AG08396 (cell line): ENCODE measurements at places on chromosomes 3 and 15.
A peak's percentile ranks its signal among the peaks of the same experiment; 100 is the strongest.

DNA sequence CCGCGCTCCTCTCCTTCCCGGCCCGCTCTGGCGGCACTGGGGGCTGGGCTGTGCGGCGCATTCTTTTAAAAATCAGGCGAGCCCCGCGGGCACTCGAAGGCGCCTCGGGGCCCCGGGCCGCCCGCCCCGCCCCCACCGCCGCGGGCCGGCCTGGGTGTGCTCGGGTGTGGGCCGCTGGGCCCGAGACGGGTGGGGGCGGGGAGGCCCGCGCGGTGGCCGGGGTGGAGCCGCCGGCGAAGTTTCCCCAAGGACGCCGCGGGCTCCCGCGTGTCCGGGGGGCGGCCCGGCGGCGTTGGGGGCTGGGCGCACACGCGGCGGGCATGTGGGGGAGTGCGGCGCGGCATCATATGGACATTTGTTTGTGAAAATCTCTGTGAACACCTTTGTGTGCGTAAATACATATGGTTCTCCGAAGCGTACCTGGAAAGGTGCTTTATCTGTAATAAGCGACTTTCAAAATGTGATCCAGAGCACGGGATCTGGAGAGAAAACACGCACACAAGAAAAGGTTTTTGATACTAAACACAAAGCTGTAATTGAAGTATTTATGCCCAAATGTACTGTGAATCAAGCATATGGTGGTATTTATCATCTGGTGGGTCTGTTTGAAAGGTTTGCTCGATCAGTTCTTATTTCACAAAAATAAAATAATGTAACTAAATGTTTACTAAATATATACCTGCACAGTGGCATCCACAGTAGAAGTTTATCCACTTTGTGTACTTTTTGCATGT, 612 bp upstream of the TBL1XR1 start:
- DNase-seq = peak; percentile 89

DNA sequence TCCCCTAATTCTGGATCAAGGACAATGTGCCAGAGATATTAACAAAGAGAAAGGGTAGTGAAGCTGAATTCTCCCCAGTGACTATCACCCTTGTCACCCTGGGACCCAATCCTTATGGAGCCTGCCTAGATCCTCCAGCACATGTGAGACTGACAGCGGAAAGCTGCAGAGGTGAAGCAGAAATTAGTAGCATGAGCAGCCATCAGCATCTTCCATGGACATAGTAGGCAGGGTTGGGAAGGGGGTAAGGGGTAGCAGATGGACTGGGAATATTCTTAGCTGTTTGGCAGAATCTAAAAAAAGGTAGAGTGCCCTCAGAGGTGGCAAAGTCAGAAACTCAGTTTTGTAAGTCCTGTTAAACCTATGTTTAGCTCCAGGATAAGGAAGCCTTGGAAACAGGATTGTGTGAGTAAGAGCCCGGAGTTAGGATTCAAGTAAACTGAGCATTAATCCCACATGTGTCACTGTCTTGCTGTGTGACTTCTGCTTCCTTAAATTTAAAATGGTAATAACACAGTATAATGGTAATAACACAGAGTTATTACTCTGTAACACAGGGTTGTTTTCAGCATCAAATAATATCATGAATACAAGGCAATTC, 14.5 kb downstream of the GOLIM4 start:
- DNase-seq = peak; percentile 18

DNA sequence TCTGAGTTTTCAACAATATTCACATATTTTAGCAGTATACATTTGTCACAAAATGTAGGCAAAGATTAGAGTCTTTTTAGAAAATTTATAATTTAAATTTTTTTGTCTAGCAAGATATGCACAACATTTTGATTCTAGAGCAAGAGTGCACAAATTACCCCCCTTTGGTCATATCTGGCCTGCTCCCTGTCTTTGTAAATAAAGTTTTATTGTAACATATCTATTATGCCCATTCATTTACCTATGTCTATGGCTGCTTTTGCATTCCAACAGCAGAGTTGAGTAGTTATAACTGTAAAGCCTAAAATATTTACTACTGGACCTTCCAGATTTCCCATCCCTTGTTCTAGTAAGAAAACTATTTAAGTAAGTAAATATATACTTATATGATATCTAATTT, 430.7 kb downstream of the EDEM1 start:
- no peak for DNase-seq

- DNase-seq = no peak
These were observed 198.8 kb downstream of the XXYLT1 start for GRCh38 chr3:195071916-195072820.

GRCh38 chr3:158896729-158897128, 94.9 kb downstream of the MFSD1 start:
- no peak for DNase-seq

DNA sequence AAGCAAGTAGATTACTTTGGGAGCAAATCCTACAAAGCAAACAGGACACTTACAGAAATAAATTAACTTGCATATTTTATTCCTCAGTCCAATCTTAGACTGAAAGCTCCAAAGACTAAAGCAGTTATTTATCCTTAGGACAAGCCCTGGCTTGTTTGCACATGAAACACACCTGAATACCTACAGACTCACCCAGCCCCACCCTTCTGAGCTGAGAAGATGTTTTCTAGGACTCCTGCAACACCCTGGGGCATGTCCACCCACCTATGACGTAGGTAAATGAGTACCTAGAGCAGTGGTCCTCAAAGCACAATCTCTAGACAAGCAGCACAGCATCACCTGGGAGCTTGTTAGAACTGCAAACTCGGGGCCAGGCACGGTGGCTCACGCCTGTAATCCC, 80.8 kb downstream of the ANXA2 start:
- no peak for DNase-seq

DNA sequence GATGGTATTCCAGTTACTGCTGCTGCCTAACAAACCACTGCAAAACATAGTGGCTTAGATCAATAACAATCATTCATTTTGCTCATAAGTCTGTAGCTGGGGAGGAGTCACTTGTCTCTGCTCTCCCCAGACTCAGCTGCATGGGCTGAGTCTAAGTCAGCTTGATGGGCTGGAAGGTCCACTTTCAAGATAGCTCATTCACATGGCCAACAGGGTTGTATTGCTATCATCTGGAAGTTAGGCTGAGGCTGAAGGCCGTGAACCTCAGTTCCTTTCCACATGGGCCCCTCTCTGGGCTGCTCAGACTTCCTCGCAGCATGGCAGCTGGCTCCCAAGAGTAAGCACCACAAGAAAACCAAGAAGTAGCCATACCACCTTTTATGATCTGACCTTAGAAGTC, 28.7 kb upstream of the BFSP2 start:
- DNase-seq = no peak

GRCh38 chr15:54810031-54810430, 386.7 kb downstream of the RSL24D1 start:
- DNase-seq = no peak

- no peak for DNase-seq
These were observed 34.7 kb upstream of the AGBL1 start for GRCh38 chr15:86044981-86045380.

DNA sequence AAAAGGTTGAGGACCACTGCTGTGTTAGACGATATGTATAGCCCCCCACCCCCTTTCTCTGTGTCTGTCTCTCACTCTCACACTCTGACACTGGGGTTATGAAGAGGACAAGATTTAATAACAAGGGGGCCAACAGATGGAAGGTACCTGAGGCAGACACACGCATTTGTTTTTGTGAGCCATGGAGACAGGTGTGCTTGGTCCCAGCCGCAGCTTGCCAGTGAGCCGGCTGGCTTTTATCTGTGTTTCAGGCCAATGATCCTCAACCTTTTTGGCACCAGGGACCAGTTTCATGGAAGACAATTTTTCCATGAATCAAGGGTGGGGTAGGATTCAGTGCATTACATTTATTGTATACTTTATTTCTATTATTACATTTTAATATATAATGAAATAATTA, 394.9 kb upstream of the RGMA start:
- DNase-seq = no peak

- DNase-seq = no peak
These were observed 4.7 kb upstream of the ITGA11 start for GRCh38 chr15:68436680-68437079.

- DNase-seq = no peak
These were observed 300.5 kb downstream of the ADAMTS17 start for GRCh38 chr15:100041127-100041828.

DNA sequence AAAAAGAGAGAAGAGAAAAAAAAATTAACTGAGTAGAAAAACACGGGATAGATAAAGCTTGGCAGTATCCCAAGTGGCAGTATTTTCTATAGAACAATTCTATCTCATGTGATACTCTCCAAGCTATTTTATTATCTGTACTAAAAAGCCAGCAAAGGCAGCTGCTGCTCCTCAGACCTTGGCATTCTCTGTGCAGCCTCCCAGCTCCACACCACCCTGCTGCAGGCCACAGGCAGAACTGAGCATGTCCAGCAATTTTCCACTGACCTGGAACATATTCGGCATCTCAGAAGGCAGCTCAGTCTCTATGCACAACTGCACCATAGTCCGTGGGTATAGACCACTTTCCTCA, 1161.4 kb downstream of the IGSF11 start:
- no peak for DNase-seq

- DNase-seq = no peak
These were observed 44.9 kb downstream of the ABHD5 start for GRCh38 chr3:43735618-43736017.

- no peak for DNase-seq
These were observed 44.6 kb upstream of the RASGRP1 start for GRCh38 chr15:38609097-38609738.

GRCh38 chr3:108610651-108611050, 21.1 kb downstream of the DZIP3 start:
- no peak for DNase-seq

GRCh38 chr3:128859630-128860029, 19.8 kb upstream of the ACAD9 start:
- DNase-seq = no peak

DNA sequence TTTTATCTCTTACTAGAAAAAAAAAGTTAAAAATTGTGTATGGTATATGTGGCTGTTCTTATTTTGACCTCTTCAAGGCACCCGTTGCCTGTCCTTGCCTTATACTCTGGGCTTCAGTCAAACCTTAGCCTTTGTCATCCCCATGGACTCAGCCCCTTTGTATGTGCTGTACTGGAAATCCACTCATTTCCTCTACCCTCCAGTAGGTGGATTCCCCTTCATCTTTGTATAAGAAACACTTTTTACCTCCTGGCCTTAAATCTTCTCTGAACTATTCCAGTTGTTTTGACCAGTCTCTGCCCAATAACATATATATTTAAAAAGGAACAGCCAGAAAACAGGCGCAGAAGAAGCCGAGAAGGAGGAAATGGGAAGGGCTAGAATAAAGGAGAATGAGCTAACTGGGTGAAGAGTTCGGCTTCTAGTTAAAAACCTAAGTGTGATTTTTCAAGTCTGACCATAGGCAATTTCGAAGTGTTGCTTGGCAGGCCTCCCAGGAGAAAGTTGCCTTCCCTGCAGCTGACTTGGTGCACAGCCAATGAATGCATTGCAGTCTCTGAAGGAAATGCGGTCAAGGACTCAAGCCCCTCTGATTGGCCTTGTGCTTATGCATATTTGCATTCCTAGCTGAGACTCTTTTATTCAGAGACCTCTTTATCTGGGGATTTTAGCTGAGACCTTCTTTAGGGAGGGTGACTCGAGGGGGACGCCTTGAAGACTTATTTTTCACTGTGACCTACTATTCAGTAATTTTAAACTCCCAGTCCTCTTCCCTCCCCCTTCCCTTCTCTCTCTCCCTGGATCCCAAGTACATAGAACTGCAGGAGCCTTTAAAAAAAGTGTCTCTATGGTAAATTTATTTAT, 277.4 kb downstream of the ROBO1 start:
- DNase-seq = peak; percentile 8

DNA sequence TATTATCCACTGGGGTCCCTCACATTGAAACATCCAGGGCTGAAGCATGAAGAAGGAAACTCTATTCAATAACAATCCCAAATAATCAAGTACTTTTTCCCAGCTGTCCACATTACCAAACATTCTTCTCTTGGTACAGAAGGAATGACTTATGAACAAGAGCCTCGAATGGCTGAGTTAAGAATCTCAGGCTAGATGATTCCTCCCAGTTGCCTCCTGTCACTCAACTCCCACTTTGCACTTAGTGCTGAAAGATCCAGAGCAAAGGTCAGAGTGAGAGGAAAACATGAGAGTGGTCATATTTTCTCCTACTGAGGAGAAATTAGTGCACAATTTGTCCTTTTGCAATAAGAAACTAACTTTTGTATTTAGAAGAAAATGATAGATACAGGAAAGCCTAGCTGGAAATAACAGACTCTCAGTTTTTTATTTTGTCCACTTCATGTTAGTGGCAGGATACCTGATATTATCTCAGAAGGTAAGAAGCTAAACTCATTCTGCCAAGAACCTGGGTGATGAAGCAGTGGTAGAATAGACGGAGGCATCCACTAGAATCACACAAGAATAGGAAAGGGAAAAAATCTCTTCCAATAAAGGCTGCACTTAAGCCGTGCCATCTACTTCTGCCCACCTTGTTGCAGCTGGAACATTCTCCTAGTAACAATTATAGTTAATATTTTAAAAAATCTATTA, 46.2 kb downstream of the GADL1 start:
- no peak for DNase-seq

- DNase-seq = no peak
These were observed 35.2 kb downstream of the GRK7 start for GRCh38 chr3:141798448-141798845.

DNA sequence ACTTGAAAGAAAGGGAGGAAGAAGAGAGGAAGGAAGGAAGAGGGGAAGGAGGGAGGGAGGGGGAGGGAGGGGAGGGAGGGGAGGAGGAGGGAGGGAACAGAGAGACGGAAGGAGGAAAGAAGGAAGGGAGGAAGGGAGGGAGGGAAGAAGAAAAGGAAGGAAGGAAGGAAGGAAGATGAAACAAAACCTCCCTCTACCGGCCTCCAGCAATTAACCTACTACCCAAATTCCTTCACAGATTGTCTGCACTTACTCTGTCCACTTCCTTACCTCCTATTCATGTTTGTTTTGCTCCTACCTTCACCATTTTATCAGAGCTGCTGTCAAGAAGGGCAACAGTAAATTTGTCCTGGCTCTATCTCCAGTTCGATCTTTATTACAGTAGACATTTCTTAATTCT, 44.6 kb upstream of the BCL6 start:
- DNase-seq = no peak
